ENCODE measurements at places on chromosomes 11 and 22.
A peak's percentile ranks its signal among the peaks of the same experiment; 100 is the strongest.

DNA sequence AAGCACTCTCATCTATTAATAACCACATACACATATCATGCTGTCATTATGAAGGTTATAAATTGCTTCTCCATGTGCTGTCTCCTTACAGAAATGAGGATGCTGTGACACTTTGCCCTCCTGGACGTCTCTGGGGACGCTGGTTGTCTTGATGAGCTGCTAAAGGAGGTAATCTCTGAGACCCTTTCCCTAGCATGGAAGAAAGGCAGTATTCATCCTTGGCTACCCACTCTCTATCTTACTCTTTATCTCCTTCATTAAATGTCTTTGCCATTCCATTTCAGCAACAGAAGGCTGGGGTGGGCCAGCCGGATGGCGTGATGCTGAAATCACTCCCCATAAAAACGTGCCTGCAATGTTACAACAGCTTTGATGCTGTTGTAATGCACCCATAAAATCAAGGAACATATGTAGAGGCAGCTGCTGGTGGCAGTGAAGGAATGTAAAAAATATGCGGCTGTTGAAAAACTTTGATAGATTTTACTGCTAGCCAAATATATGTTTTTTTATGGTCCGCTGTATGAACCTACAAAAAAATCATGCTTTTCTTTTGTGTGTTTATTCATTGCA lies 715.1 kb upstream of the API5 start:
- no peak for DNase-seq

GRCh38 chr11:32312206-32312817 lies 123.0 kb downstream of the WT1 start:
- no peak for DNase-seq

GRCh38 chr11:57394203-57394965 lies 3.9 kb upstream of the PRG2 start:
- DNase-seq = no peak

DNA sequence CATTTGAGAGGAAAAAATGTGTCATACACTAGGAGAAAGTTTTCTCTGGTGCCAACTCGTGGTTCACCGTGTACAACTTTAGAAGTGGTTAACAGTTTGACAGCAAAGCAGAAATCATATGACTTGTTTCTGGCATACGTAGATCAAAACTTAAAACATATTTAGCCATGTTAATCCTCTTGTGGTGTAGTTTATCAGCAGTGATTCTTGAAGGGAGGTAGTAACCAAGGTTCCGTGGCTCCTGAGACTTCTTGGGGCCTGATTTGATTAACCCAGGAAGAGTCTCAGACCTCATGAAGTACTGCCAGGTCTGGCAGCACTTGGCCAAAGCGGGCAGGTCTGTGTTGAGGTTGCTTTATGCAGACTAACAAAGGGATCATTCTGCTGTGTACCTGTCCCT lies 40.5 kb downstream of the SREBF2 start:
- DNase-seq = no peak

DNA sequence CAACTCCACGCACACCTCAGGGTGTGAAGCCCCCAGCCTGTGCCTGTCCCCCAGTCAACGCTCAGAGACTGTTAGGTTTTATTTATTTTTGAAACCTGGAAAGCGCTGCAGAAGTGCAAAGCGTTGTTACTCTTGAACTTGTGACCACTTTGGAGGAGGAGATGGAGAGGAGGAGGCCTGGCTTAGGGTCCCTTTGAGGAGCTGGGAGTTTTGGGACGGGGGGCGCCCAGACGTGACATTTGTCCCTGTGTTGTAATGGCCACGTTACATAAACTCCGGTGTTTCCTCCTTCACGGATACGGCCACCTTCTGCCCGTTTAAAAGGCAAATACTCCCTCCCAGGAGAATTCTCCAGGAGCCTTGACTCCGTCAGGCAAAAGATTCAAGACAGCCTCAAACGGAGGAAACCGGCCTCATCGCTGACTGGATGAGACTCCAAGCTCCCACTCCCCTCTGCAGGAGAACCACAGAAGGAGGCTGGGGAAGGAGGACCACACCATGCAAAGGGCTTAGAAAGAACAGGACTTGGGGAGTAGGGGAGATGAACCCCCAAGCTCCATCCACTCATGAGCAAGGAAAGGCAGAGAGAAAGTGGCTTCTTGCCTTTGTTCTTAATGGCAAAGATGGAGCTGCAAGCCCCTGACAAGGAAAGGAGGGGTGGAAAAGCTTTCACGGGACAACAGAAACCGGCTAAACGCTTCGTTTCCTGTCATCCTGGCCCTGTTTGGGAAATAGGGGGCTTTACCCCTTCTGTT lies 630 bp downstream of the PIK3IP1 start:
- DNase-seq = peak; percentile 66

- DNase-seq = no peak
These were observed 8.1 kb upstream of the MOB2 start for GRCh38 chr11:1494650-1495049.

GRCh38 chr11:59189986-59190385 lies 18.1 kb downstream of the DTX4 start:
- no peak for DNase-seq

- DNase-seq = no peak
These were observed 1464.8 kb downstream of the BRD1 start for GRCh38 chr22:48362721-48363404.

DNA sequence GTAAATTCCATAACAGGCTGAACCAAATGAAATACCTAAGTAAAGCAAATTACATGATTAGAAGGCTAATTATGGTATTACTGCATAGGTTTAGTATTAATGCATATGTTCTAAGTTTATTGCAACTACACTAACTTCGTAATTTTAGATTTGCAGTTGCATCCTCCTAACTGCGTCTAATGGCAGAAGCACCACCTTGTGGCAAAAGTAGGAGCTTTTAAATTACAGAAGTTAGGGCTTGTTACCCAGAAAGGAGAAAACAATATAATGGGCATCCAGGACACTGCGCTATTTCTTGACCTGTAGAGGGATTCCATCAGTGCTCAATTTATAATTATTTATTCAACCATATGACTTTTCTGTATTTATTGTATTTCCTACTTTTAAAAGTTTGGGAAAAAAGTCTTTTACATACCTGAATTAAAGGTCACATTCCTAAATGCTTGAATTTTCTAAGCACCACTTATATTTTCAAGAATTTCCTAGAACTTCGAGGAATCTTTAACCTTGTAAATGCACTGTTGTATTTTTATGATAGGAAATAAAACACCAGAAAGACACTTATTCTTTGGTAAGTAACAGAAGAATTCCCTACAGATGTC lies 16.3 kb upstream of the GPR83 start:
- DNase-seq = peak; percentile 45

GRCh38 chr22:47090591-47091245 lies 328.3 kb downstream of the TBC1D22A start:
- peak; percentile 69 for DNase-seq

DNA sequence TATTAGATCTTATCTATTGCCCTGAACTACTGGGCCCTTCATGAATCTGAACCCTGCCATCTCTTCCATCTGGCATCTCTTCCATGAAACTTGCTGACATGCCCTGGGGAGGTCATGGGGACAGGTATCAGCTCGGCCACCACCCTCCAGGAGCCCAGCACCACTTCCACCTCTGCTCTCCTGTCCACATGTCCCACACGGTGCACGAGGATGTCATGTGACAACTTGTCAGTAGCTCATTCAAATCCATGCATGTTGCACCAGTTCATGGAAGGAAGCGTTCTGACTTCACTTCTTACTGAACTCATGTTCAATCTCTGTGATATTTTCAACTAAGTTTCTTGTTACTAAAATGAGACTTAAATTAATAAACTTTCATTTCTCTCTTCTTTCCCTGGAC lies 16.6 kb downstream of the YPEL1 start:
- no peak for DNase-seq

DNA sequence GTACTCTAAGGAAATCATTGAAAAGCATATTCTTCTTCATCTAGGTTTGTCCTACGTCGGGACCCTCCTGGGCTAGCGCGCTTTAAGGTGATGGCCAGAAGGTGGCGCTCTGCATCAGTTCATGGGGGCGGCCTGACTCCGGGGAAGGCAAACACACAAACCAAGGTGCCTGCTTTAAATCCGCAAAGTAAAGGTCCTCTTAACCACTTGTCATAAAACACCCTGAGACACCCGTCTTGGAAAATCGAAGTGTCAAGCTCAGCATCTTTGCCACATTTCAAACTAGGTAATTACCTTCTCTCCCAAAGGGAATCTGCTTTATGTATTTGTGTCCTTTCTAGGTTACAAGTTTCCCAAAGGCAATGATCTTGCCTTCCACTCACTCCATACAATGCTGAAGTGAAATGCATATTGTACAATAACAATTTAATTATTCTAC lies 33.9 kb downstream of the LMO2 start:
- DNase-seq = peak; percentile 57

- no peak for DNase-seq
These were observed 647 bp upstream of the ZW10 start for GRCh38 chr11:113774174-113774503.

DNA sequence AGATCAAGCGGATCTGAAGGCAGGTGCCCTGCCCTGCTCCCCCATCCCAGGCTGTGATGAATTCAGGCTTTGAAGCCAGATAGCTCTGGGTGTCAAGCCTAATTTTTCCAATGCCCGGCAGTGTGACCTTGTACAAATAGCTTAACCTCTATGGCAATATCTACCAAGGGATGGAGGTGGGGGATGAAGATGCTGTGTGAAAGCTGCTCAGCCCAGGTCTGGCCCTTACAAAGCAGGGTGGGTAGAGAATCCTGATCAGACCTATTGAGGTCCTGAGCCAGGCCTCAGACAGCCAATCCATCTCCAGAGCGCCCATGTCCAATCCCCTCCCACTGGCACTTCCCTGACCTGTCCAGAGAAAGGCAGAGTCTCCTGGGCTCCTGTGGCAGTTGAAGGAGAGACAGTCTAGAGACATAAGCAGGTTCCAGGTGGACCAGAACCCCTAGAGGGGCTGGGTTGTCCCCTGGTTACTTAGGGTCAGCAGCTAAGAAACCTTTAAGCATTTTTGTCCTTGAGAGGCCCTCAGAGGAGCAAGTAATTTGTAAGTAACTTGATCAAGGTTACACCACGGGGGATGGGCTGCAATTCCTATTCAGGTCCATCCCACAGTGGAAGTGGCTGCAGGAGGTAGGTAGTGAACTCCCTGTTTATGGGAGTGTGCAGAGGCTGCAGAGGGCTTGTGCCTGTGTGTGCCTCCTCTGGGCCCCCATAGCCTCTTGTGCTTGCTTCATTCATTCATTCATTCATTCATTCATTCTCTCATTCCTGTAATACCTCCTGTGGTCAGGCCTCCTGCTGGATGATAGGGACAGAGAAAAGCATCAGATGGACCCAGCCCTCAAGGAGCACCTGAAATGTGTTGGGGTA lies 10.4 kb downstream of the P2RY2 start:
- no peak for DNase-seq

GRCh38 chr11:119626197-119626841 lies 102.7 kb downstream of the NECTIN1 start:
- no peak for DNase-seq

- no peak for DNase-seq
These were observed 198.2 kb downstream of the TENM4 start for GRCh38 chr11:79242616-79243015.

DNA sequence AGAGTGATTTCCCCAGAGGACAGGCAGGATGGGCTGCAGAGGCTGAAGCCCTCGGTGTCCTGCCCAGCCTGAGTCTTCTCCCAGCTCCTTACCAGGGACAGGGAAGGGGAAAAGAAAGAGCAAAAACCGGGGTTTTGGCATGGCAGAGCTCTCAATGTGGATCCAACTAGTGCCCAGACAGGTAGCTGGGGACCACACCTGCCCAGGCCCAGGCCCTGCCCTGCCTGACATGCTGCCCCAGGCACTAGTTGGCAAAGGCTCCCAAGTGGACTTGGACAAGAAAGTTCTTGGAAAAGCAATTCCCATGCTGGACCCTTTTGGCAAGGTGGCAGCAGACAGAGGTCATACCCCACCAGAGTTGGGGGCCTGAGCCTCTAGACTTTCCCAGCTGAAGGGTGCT lies 31.1 kb downstream of the NECTIN1 start:
- no peak for DNase-seq

- peak; percentile 22 for DNase-seq
These were observed 1031.8 kb downstream of the NTM start for GRCh38 chr11:132402071-132402684.

GRCh38 chr11:104339380-104339831 lies 175.5 kb upstream of the PDGFD start:
- DNase-seq = no peak

- DNase-seq = no peak
These were observed 264 bp downstream of the CHEK1 start for GRCh38 chr11:125625225-125625629.

DNA sequence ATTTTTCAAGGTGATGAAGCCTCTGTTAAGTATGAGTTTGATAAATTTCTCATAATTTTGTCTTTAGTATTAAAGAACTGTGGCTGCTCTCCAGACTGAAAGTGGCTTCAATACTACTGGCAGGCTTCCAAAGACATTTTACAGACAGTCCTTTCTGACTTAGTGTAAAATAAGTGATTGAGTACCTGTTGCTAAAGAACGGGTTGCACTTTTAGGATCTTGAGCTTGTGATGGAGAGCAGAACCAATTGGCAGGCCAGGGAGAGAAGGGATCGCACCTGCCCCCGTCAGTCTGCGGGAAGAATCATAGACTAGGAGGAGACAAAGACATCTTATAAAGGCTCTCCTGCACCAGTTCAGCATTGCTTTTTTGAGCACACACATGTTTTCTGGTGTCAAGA lies 4.4 kb downstream of the NCAM1 start:
- DNase-seq = no peak

GRCh38 chr11:36631774-36632173 lies 33.7 kb upstream of the RAG2 start:
- no peak for DNase-seq

GRCh38 chr11:60530454-60531100 lies 15.4 kb downstream of the MS4A13 start:
- DNase-seq = no peak

DNA sequence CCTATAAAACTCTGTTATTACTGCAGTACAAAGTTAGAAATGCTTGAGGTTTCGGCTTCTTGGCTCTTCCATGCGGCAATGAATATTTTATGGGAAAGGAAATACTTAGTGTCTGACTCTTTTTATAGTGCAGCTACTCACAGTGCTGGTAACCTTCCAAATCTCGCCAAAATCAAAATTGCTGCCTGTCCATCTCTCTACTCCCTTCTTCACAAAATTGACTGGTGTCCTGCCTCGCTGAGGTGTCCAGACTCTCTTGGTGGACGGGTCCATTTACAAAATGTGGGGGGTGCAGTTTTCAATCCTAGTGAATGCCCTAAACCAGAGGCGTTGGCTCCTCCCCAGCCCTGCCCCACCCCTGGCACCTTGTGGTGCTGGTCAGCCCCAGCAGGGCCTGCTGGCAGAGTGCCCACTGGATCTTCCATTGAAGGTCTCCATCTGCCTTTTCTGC lies 73.5 kb downstream of the ZBTB16 start:
- DNase-seq = no peak

DNA sequence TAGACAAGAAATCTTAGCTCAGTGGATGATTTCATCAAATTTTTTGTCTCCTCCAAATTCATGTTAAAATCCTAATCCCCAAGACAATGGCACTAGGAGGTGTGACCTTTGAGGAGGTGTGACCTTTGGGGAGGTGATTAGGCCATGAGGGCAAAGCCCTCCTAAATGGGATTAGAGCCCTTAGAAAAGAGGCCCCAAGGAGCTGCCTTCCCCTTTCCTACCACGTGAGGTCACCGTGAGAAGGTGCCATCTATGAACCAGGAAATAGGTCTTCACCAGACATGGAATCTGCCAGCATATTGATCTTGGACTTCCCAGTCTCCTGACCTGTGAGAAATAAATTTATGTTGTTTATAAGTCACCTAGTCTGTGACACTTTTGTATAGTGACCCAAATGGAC lies 138.7 kb downstream of the TRIM29 start:
- DNase-seq = peak; percentile 1

- DNase-seq = no peak
These were observed 30.3 kb downstream of the UVRAG start for GRCh38 chr11:75845324-75845723.

Data from mesenchymal stem cell (in vitro differentiated cells and primary cell).